ENCODE measurements at places on chromosomes 4 and X.

DNA sequence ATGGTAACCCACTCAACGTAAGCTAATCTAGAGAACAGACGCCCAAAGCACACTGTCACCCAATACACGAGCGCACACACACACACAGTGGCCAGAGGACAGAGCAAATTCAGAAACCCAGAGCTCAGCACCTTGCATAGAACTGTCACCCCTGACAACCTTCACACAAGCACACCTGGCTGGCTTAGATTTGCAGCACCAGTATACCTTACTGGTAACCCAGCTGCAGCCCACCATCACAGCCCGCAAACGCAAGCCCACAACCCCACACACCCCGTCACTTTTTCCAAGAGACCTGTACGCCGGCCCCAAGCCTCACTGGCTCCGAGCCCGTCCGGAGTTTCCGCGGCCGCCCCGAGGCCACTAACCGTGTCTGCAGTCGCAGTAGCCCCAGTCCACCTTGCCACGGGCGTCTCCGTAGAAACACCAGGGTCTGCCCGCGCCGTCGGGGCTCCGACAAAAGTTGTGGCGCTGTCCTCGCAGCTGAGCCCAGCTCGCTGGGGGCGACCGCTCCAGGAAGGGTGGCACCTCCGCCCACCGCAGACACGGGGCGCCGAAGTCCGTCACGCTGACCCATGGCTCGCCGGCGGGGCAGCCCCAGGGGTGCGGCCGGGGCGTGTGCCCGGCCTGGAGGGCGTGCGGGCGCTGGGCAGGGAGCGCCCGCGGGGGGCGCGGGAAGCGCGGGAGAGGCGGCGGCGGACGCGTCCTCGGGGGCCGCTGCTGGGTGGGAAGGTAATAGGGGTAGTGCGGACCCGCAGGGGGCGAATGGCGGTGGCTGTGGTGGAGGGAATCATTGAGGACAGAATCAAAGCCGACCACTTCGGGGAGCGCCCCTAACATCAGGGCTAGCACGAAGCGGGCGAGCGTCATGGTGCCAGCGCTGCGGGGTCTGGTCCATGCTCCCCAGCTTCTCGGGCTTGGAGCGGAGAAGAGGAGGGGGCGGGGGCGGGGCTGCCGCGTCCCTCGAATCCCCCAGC is 664 bp downstream of the PRSS12 start:
- DNase-seq, result no peak

GRCh38 chrX:147902270-147902669 is 9.4 kb upstream of the FMR1 start:
- no peak for DNase-seq

DNA sequence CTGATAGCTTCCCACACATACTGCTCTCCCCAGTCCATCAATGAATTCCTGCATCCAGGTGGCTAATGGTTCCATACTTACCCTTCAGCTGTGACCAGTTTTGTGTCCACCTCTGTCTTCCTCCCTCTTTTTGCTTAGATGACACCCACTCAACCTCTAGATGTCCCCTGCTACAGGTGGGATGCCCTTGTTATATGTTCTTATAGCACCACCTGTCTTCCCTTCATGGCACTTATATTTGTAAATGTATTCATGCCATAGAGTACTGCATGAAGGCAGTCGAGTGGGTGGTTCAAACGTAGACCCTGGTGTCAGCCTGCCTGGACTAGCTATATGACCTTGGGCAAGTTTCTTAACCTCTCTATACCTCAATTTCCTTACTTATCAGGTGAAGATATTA is 6.5 kb upstream of the USP46 start:
- no peak for DNase-seq

GRCh38 chr4:15457406-15458201 is 12.1 kb upstream of the CC2D2A start:
- DNase-seq, result no peak

- no peak for DNase-seq
These were observed 3.4 kb downstream of the CLCN4 start for GRCh38 chrX:10160211-10160610.

- no peak for DNase-seq
These were observed 60.8 kb upstream of the ESX1 start for GRCh38 chrX:104315555-104315954.

DNA sequence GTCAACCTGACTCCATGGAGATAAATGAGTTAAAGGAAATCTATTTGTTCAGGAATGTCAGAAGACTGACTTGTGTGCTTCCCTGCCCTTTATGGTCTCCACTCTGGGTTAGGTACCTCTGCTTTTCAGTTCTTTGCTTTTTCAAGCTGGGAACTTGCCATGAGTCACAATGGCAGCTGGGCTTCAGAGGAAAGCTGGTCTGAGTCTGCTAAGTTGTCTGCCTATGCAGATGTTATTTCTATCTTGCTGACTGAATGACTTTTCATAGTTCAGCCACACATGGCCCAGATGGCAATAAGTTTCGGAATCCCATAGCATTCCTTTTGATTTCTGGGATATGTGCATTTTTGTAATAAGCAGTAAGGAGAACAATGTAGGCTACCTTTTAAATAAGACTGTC is 337.9 kb upstream of the FGF13 start:
- no peak for DNase-seq

GRCh38 chrX:82134378-82134777 is 932.5 kb downstream of the SH3BGRL start:
- DNase-seq, result no peak

DNA sequence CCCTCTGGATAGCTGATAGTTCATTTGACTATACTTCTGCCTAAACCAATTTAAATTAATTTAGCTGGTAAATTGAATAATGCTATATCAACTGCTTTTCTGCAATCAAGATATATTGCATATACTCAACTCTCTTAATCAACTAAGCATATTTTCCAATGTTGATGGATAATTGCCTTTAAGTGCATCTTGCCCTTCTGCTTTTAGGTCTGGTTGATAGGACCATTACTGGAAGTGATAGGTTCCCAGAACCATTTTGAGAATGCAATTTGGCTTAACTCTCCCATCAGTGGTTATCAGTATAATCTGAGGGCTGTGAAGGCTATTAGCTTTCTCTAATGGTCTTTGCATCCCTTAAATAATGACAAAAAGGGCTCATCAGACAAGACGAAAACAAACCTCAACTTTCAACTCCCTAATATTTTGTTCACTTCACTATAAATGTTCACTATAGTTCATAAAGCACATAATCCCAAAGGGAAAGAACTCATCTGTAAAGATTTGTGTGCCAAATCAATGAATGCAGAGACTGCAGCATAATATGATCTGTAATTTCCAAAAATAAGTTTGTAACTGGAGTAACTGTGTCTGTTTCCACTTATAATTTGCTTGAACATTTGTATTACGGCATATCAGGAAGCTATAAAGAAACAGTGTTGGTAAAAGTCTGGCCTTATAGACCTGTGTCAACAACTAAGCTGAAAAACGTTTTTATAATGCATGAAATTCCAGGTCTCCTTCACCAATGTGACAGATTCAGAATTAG is 273.6 kb downstream of the FBXO8 start:
- no peak for DNase-seq

DNA sequence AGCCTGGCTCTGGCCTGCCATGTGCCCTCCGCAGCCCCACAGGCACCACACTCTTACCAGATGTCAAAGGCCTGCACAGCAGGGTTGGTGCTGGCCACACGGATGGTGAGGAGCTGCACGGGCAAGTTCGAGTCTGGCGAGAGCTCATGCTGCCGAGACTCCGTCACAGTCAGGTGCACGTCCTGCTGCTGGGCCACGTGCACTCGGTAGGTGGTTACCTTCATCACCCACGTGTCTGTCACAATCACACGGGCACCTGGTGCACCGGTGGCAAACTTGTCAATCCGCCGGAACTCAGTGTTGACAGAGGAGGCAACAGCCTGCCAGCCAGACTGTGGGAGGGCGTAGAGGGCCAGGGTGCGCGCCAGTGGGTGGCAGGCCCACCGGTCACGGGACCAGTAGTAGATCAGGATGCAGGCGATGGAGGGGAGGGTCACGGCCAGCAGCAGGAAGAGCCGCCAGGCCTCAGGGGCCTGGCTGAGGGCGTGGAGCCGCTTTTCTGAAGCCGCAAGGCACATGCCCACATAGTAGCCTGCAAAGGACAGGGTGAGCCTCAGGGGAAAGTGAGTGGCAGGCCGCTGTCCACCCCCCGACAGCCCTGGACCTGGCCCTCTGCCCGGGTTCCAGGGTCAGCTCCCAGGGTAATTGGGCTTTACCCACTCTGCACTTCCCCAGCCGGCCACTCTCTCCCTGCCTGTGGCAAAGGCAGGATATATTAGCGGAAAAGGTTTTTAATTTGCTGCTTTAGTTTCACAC is 2.9 kb downstream of the TMEM129 start:
- no peak for DNase-seq

- no peak for DNase-seq
These were observed 70.1 kb upstream of the SH3RF1 start for GRCh38 chr4:169340834-169341233.

DNA sequence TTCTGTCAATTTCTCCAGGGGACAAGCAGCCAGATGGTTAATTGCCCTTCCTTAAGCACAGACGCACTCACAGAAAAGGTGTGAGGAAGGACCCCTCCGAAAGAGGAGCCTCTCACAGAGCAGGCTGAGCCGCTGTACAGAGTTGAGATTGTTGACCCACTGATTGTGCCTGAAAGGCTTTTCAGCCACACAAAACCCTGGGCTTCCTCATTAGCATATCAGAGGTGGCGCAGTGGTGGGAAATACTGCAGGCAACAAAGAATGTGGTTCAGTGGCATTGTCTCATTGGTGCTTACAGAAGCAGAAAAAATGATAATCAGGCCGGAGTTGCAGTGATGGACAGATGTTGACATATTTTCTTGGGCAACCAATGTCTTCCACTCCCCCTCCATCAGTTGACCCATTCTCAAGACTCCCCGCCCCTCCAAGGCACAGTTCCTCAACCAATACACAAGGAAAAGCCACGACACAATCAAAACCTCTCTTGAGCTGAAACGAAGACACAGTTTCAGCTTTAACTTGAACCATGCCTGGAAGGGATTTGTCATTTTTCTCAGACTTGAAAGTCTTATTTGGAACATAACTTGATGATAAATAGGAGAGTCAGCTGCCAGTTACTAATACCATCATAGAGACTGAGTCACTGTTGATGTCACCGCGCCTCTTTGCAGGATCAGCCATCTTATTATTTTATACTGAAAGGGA is 53.1 kb downstream of the ATXN3L start:
- DNase-seq, result no peak
